NCI-H1930 (cell line): ENCODE measurements at places on chromosomes 4 and X.

DNA sequence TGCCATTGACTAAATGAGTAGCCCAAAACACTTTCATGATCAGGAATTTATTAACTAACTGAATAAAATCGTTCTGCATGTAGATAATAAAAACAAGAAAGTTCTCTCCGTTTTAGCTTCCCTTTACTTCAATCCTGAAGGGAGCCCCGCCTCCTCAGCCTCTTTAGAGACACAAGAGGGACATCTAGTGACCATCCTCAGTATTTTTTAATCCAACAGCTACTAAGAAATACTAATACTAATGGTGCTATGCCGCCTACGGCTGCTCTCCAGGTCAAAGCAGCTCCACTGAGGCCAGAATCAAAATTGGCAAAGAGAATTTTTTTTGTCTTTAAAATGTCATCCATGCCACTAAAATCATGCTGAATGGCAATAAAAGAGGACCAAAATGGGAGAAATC, 3.2 kb upstream of the PCDH19 start:
- DNase-seq: peak; percentile 60

DNA sequence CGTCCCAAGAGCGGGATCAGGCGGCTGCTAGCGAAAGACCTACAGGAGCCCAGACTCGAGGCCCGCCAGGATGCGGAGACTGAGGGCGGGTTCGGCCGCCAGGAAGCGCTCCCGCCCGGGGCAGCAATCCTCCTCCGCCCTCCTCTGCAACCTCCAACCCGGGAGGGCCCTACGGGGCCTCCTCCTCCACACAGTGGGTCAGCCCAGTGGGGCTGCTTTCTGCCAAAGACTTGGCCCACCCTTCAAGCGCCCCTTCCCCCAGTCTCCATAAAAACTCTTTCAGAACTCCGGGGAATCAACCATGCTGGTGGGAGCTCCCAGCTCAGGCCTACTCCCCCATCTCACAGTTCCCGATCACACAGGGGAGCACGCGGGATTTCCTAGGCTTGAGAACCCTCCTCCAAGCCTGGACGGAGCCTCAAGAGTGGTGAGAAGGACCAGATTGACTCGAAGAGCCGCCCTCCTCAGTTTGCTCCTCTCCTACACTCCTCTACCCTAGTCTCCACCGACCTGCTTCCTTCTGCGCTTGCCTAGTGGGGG, 77.5 kb downstream of the RLIM start:
- no peak for DNase-seq

- DNase-seq: no peak
Measured at GRCh38 chr4:152165146-152165545, 370.7 kb downstream of the FBXW7 start.

DNA sequence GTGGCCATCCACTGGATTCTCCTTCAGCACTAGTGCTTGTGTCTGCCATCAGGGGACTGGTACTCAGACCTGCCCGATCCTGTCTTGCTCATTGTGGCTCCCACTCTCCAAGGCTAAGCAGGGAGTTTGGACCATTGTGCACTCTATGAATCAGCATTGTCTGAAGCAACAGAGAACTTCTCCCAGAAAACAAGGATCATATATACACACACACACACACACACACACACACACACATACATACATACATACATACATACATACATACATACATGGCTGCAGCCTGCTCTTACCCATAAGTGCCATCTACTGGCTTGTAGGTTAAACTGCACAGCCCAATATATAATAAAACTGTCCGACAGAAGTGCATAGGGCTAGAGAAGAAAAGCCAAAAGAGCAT, 345.3 kb upstream of the LCORL start:
- DNase-seq: peak; percentile 4

GRCh38 chrX:24396931-24397279, 36.5 kb downstream of the SUPT20HL1 start:
- no peak for DNase-seq

GRCh38 chr4:3852309-3852708, 86.1 kb downstream of the ADRA2C start:
- no peak for DNase-seq

GRCh38 chr4:20086799-20087521, 164.7 kb upstream of the SLIT2 start:
- no peak for DNase-seq

DNA sequence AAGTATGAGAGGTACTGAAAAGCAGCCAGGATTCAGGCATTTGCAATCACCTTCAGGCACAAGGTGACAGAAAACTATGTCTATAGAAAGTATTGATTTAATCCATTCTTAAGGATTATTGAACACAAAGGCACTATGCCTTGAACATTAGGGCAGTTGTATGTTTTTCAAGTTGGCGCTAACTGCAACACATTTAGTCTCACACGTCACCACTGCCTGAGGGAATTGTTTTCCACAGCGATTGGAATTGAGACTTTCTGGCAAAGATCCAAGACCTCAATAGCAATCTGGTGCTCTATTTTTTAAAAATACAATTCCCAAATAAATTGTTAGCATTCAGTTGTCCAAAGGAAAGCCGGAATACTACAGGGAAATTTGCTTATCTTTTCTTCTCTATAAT, 52.7 kb upstream of the FTHL17 start:
- DNase-seq: peak; percentile 6

GRCh38 chrX:155070038-155070437, 898 bp downstream of the CMC4 start:
- no peak for DNase-seq

GRCh38 chrX:50618788-50619558, 148.3 kb upstream of the DGKK start:
- DNase-seq: no peak

DNA sequence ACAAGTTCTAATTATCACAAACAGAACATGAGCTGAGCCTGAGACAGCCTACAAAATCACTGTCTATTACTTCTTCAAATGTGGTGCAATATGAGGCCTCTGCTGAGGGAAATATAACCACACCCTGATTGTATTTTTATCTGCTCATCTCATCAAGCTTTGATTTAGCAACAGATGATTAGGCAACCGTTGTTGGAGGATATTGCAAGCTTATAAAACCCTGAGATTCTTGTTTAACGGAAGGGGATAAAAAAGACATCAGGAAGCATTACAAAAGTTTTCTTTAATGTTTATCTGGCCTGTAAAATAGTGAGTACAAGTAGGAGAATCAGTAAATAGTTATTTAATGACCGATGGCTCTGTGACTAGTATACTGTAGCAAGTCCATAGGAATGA, 108.5 kb downstream of the ZNF330 start:
- DNase-seq: no peak

DNA sequence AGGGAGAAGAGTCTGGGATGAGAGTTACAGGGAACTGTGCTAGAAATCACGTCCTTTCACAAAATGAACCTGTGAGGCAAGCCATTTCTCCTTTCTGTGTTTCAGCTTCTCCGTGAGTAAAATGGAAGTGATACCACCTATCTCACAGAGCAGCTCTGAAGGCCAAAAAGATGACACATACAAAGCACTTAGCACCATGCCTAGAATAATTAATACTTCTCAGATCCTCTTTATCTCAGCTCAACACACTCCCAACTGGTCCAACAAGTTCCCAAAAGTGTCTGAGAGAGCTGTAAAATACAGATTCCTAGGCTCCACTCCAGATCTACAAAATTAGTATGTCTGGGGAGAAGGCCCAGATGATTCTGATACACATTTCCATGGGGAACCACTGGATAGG, 38.3 kb downstream of the LHFPL1 start:
- DNase-seq: no peak

DNA sequence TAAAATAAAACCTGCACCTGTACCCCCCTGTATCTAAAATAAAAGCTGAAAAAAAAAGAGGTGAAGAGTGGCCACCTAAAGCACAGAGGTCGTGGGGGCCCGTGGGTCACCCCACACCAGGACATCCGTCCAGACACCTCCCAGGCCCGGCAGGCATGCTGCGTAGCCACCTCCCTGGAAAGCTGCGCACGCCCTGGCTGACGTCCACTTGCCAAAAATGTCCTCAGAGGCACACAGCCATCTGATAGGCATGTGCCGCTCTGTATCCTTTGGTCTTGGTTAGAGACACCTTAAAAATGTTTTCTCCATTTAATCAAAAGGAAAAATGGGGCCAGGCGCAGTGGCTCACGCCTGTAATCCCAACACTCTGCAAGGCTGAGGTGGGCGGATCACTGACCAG, 17.7 kb downstream of the FAM53A start:
- no peak for DNase-seq

GRCh38 chrX:130295519-130296296, 27.0 kb upstream of the ZNF280C start:
- DNase-seq: no peak

DNA sequence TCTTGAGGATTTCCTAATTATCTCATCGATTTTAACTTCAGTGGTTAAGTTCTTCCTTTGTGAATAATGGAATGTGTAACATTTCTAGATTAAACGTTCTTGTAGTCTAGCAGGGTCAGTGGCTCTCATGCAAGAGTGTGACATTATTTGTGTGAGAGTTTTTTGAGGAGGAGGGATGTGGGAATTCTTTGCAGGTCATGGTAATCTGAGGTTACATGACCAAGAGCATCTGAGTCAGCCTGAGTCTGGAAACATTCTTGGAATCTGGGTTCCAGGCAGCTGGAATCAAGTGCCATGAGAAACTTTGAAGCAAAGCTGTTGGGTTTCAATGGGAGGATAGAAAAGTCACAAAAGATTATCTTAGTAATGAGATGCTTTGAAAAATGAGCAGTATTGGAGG, 49.5 kb downstream of the GK start:
- DNase-seq: no peak

GRCh38 chrX:148784137-148784536, 283.7 kb downstream of the AFF2 start:
- DNase-seq: no peak

GRCh38 chrX:54931107-54931506, 10.5 kb downstream of the TRO start:
- no peak for DNase-seq
